B cell (primary cell): ENCODE measurements at places on chromosomes 6 and 20.

GRCh38 chr6:113137426-113137825, 719.7 kb upstream of the MARCKS start:
- DNase-seq: no peak

GRCh38 chr6:142853244-142854180, 91.5 kb downstream of the HIVEP2 start:
- DNase-seq: no peak

DNA sequence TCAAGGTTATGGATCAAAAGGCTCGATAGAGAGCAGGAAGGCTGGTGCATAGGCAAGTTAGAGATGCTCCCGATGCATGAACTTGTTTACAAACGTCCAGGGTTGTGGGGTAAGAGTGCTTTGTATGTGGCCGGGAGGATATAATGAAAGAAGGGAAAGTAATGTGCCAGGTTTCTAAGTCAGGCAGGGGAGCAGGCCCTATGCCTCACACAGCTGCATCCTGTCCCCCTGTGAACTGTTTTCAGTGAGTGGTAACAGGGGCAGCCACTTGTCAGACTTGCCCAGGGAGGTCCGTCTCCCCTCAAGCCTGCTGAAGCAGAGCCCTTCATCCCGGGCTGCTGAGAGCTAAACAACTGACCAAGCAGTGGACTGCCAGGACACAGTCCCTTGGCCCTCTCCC, 19.4 kb downstream of the KCNK5 start:
- DNase-seq: no peak

- no peak for DNase-seq
Measured at GRCh38 chr6:46949632-46950280, 28.0 kb upstream of the ADGRF5 start.

GRCh38 chr6:158778005-158778527, 41.1 kb downstream of the EZR start:
- no peak for DNase-seq

GRCh38 chr6:139066080-139066479, 37.5 kb downstream of the ABRACL start:
- no peak for DNase-seq

DNA sequence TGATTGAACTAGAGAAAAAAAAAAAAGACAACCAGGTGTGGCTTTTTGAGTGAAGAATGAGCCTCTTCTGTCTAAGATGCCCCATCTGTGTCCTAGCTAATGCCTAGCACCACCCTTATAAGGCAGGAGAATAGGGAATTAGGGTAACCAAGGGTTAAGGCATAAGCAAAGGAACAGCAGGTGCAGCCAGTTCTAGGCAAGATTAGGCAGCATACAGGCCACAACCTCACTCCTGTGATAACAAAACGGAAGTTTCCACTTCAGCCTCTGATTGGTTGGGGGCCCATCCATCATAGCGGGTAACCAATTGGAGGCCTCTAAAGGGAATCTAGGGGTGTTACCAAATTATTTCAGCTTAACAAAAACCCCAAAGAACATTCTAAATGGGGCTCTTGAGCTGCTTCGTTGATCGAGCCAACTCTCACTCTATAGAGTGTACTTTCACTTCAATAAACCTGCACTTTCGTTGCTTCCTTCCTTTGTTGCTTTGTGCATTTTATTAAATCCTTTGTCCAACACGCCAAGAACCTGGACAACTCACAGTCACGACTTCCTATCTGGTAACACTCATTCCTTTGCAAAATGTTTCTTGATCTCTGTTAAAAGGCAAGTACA, 61.9 kb upstream of the TAGAP start:
- peak; percentile 97 for DNase-seq

GRCh38 chr6:17831135-17831534, 124.4 kb upstream of the NUP153 start:
- no peak for DNase-seq
